Foreskin fibroblast (primary cell): ENCODE measurements at places on chromosomes 13 and 19.

- DNase-seq = peak; percentile 6
These were observed 45.4 kb upstream of the MYCBP2 start for GRCh38 chr13:77372275-77372674.

DNA sequence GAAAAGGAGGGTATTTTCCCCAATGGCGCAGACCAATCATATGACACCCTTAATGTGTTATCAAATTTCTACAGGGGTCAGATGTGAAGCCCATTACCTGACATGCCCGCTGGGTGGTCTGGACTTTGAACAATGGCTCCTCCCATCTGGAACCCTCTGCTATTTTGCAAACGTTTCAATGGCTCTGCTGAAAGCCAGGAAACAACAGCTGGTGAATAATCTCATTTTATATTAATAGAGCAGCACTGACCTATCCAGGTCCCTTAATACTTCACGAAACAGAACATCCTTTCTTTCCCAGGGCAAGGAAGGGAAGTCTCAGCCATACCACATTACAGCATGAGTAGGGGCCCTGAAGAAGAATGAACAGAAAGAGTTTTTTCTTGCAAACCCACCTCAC is 20.3 kb upstream of the KPNA3 start:
- no peak for DNase-seq

- DNase-seq = no peak
These were observed 5.6 kb upstream of the LATS2 start for GRCh38 chr13:21066946-21067345.

GRCh38 chr19:55553217-55554182 is 8.2 kb upstream of the SBK3 start:
- DNase-seq = peak; percentile 22

- DNase-seq = no peak
These were observed 801.9 kb upstream of the SLITRK1 start for GRCh38 chr13:84684048-84684662.

DNA sequence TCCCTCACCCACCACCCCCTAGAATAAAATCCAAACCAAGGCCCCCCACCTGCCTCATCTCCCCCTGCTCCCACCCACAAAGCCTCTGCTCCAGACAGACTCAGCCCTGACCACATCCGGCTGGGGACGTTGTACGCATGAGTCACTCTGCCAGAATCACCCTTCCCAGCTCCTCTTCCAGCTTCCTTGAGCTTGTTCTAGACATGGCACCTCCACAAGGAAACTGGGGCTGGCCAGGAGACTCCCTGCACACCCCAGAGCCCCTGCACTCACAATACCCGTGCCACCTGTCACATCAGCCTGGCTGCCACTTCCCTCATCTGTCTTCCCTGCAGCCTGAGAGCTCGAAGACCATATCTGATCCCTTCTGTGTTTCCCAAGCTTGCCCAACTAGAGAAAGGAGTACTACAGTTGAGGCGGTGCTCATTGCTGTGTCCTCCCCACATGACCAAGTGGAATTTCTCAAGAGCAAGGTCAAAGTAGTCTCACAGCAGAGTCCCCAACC is 9.7 kb downstream of the DEDD2 start:
- peak; percentile 63 for DNase-seq

- DNase-seq = no peak
These were observed 109.8 kb upstream of the FREM2 start for GRCh38 chr13:38577048-38577447.

- peak; percentile 29 for DNase-seq
These were observed 8.0 kb downstream of the FXYD3 start for GRCh38 chr19:35123573-35123972.

- DNase-seq = no peak
These were observed 17.3 kb downstream of the LCP1 start for GRCh38 chr13:46164661-46165060.

DNA sequence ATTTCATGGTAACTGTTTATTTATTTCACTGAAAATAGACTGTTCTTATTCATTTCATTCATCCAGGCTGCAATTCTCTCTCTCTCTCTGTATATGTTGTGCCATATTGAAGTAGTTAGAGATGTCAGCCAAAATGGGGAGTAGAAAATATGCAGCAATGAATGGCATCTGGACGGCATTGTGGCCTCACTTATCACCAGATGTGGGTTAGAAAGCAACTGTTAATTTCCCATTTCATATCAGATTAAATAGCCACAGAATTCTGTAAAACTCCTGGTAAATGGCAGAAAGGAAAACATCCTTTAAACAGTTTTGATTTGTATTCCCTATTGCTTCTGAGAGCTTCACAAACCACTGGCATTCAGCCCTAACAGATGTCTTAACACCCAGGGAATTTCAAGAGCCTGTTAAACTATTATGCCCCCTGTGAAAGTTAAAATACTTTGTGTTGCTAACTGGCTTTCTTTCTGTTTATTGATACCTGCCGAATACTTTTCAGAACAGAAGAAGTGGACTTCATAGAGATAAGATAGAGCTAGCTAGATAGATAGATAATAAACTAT is 1763.3 kb upstream of the MIR17HG start:
- DNase-seq = no peak

DNA sequence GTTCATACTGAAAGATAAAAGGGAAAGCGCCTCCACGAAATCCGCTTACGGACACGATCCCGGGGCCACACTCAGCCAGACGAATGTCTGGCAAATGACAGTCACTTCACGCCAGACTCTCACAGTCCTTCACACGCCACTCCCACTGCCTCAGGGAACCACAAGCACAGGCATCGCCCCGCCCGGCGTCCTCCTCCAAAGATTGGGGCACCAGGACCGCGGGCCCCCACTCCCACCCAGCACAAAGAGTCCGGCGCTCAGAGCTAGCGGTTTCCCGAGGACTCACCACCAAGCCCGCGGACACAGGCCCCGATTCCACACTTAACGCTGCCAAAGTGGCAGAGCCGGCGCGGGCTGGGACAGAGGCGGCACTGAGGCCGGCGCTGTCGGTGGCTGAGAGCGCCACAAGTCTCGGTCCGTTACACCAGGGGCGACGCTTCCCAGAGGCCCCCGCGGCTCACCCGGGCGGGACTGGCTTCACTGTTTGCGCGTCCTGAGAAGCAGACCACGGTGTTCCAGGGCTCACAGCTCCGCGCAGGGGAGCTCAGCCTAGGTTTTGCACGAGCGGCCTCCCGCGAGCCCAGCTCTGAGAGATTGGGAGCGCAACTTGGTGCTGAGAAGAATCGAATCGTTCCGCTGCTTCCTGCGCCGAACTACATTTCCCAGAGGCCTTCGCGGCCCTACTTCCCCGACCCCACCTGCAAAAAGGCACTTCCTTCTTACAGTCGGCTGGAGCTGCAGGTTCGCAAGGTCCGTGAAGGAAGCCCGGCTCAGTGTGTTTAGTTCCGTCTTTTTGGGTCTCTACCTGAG is at the start of gene ZNF569:
ZNF569 (minus strand) TSS at position 647 of the 810 bp plus-strand sequence. CDS start 22,523 bp downstream, outside the sequence.
- DNase-seq = peak; percentile 91

GRCh38 chr19:49417088-49417487 is 6.2 kb downstream of the PTH2 start:
- no peak for DNase-seq

DNA sequence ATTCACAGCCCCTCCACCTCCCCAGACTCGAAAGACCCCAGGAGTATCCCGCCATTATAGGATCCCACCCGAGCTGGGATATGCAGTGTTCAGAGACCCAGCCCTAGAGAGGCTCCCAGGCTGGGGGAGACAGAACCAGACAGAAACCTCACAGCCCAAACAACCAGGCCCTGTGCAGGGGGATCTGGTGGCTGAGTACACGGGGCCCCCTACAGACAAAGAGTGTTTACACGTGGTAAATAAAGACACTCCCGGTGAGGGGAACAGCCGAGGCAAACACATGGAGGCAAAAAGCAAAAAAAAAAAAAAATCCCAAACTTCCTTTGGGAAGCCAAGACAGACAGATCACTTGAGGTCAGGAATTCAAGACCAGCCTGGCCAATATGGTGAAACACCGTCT is 25.1 kb downstream of the TINCR start:
- DNase-seq = no peak

DNA sequence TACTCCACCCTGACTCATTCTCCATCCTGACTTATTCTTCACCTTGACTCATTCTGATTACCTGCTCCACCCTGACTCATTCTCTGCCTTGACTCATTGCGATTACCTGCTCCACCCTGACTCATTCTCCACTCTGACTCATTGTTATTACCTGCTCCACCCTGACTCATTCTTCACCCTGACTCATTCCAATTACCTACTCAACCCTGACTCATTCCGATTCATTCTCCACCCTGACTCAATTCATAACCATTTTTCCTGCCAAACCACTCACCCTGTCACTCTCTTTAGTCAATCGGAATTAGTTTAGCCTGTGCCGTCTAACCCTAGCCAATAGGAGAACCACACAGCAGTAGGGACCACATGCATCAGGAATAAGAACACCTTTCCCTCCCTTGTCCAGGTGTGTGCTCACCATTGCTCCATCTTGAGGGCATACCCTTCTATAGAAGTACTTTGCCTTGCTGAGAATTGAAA is 1227.4 kb upstream of the PCDH20 start:
- DNase-seq = peak; percentile 27

GRCh38 chr13:22082030-22082429 is 411.2 kb downstream of the FGF9 start:
- no peak for DNase-seq

DNA sequence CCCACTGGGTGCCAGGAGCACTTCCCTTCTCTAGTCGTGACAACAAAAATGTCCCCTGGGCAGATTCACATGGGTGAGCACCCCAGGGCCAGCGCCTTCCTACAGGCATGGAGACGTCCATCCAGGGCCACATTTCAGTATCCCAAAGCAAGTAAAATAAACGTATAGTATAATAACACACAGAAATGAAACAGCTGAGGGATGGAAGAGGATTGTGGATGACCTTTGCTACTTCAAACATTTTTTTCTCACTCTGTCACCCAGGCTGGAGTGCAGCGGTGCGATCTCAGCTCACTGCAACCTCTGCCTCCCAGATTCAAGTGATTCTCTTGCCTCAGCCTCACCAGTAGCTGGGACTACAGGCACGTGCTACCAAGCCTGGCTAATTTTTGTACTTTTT is 28.2 kb downstream of the CILP2 start:
- DNase-seq = no peak

- no peak for DNase-seq
These were observed 5.8 kb downstream of the QTRT1 start for GRCh38 chr19:10706990-10707389.

- DNase-seq = no peak
These were observed 26.9 kb upstream of the RBM26 start for GRCh38 chr13:79432992-79433391.

- no peak for DNase-seq
These were observed 334.5 kb downstream of the RFC3 start for GRCh38 chr13:34152409-34152808.

GRCh38 chr13:111503905-111504695 is 183.7 kb downstream of the TEX29 start:
- DNase-seq = no peak

- peak; percentile 1 for DNase-seq
These were observed 192.6 kb downstream of the MAB21L1 start for GRCh38 chr13:35283856-35284255.

- DNase-seq = no peak
These were observed 242.6 kb upstream of the RFC3 start for GRCh38 chr13:33575378-33575777.

DNA sequence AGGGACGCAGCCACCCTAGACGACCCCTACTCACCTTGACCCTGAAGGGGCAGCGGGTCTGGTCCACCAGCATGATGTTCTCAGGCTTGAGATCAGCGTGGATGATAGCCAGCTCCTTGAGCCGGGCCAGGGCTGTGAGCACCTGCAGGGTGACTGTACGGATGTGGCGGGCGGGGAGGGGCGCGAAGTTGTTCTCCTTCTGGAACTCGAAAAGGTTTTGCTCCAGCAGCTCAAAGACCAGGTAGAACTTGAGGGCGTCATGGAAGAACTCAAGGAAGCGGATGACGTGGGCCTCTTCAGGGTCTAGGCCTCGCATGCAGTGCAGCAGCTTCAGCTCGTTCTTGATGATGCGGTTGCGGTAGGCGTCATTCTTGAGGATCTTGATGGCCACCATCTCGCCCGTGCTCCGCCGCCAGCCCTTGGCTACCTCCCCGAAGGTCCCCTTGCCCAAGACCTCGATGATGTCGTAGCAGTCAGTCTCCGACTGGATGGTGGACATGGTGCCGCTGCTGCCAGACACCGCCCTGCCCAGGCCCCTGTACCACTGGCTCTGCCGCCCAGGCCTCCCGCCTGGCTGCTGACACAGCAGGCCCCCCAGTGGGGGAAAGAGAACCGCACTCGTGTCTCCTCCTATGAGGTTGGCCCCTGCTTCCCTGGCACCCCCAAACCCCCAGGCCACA is 437 bp downstream of the HIPK4 start:
- no peak for DNase-seq

DNA sequence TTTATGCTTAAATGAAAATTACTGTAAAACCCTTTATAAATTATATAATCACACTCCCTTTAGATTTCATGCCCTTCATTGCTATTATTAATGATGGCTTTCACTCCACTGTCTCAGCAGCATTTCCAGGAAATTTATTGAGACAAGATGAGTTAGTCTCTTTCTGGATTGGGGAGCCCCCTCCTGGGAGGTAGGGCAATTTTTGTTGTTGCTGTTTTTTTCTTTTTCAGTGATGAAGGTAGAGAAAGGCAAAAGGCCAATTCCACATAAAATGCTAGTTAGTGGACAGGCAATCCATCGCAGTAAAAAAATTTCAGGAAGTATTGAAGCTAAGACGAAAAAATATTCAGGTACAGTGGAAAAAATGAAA is 80.2 kb downstream of the TEX26 start:
- peak; percentile 23 for DNase-seq

GRCh38 chr13:32175307-32175706 is 139.9 kb downstream of the ZAR1L start:
- DNase-seq = no peak

DNA sequence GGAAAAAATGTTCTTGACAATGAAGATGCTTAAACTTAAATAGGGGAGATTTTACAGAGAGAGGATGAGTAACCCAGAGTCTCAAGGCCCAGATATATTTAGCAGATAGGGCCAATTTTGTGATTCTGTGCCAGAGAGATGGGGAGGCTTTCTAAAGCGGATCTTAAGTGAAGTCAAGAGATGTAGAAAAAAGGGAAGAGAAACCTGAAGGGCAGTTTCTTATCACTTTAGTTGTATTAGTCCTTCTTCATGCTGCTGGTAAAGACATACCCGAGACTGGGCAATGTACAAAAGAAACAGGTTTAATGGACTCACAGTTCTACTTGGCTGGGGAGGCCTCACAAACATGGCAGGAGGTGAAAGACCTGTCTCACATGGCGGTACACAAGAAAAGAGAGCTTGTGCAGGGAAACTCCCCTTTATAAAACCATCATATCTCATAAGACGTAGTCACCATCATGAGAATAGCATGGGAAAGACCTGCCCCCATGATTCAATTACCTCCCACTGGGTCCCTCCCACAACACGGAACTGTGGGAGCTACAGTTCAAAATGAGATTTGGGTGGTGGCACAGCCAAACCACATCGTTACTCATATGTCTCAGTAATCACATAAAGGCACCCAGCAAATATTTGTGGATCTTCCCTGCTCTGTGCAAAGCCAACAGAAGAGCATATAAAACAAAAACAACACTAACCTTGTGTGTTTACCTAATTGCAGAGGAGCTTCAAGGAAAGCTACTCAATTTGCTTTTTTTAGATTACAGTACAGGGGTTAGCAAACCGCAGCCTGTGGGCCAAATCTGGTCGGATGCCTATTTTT is 102.6 kb upstream of the MYCBP2 start:
- DNase-seq = no peak

GRCh38 chr13:106263801-106264200 is 271.7 kb downstream of the EFNB2 start:
- DNase-seq = no peak

GRCh38 chr19:869245-870177 is 10.0 kb downstream of the CFD start:
- DNase-seq = peak; percentile 89
